ENCODE measurements at places on chromosomes 2 and 18.

GRCh38 chr2:157901325-157901724, 25.2 kb upstream of the ACVR1 start:
- no peaks in the 10 kb centered on the region for H3K36me3 ChIP-seq
- H3K27ac ChIP-seq, result no peak overlapping the region
- H3K4me1 ChIP-seq, result no peaks in the 10 kb centered on the region
- H3K27me3 ChIP-seq, result no peaks in the 10 kb centered on the region

DNA sequence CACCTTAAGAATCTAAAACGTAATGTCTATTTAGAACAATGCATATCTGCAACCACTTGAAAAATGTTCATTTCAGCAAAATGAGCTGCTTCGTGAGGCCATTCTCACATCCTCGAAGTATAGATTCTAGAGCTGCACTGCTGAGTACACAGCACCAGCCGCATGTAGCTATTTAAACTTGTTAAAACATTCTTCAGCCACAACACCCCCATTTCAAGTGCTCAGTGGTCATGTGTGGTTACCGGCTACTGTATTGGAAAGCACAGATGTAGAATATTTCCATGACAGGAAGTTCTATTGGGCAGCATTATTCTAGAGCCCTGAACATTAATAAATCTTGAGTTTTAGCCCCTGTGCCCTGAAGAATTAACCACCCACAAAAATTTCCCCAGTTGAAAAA, 35.0 kb downstream of the SUMO1 start:
- no peaks in the 10 kb centered on the region for H3K27me3 ChIP-seq
- no peak overlapping the region for H3K4me3 ChIP-seq
- H3K36me3 ChIP-seq, result no peaks in the 10 kb centered on the region
- no peaks in the 10 kb centered on the region for H3K4me1 ChIP-seq
- no peak overlapping the region for H3K27ac ChIP-seq

GRCh38 chr2:220393711-220394110, 766.3 kb downstream of the SLC4A3 start:
- no peaks in the 10 kb centered on the region for H3K27me3 ChIP-seq
- no peak overlapping the region for H3K27ac ChIP-seq
- H3K4me1 ChIP-seq, result no peaks in the 10 kb centered on the region
- DNase-seq, result no peak

DNA sequence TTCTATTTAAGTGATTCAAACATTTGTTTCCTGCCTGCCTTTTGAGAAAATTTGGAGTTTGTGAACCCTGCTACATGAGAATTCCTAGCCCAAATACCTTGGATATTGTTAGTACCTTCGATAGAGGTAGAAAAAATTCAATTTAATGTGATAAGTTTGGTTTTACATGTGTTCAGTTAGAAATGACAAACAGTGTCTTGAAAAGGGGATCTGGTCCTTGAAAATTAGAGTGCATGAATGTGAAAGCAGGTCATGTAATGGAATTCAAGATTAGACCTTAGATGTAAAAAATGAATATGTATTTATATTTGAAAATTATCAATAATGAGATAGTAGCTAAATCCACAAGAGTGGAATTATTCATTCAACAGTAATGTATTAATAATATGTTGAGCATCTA, 70.5 kb downstream of the PIK3C3 start:
- no peak overlapping the region for H3K4me3 ChIP-seq
- no peaks in the 10 kb centered on the region for H3K27me3 ChIP-seq

GRCh38 chr2:55056024-55056521, 5.8 kb upstream of the RTN4 start:
- H3K4me1 ChIP-seq, result peaks cover 5% of the 10 kb centered on the region
- no peak overlapping the region for H3K4me3 ChIP-seq
- no peaks in the 10 kb centered on the region for H3K27me3 ChIP-seq
- H3K27ac ChIP-seq, result no peak overlapping the region
- no peaks in the 10 kb centered on the region for H3K36me3 ChIP-seq
- DNase-seq, result no peak
